ENCODE measurements at places on chromosomes 7 and 10.

GRCh38 chr10:68132391-68132790 is 23.1 kb downstream of the MYPN start:
- peak; percentile 13 for DNase-seq

DNA sequence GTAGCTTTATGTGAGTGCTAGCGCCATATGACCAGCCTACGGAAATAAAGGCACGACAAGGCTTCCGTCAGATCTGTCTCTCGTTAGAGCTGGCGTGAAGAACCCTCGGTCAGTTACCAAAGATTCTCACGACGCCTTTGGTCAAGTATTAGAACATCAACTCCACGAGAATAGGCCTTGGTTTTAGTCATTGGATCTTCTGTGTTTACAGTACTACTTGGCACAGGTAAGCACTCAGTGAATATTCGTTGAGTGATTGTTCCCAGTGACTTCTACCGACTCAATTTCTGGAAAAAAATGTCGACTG is 316 bp downstream of the RBM48 start:
- no peak for DNase-seq

DNA sequence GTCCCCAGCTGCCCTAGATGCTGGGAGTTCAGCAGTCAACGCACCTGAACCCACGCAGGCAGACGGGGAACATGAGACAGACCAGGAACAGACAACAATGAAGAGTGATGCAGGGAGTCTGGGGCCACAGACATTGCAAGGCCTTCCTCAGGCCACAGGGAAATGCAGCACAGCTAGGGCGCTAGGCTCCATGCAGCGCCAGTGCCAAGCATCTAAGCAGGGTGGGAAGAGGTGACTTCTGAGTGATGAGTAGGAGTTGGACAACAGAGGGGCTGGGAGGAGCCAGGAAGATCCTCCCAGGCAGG is 7.7 kb upstream of the RET start:
- DNase-seq, result no peak

- DNase-seq, result no peak
Measured at GRCh38 chr10:1048349-1048731, 579 bp downstream of the IDI1 start.

DNA sequence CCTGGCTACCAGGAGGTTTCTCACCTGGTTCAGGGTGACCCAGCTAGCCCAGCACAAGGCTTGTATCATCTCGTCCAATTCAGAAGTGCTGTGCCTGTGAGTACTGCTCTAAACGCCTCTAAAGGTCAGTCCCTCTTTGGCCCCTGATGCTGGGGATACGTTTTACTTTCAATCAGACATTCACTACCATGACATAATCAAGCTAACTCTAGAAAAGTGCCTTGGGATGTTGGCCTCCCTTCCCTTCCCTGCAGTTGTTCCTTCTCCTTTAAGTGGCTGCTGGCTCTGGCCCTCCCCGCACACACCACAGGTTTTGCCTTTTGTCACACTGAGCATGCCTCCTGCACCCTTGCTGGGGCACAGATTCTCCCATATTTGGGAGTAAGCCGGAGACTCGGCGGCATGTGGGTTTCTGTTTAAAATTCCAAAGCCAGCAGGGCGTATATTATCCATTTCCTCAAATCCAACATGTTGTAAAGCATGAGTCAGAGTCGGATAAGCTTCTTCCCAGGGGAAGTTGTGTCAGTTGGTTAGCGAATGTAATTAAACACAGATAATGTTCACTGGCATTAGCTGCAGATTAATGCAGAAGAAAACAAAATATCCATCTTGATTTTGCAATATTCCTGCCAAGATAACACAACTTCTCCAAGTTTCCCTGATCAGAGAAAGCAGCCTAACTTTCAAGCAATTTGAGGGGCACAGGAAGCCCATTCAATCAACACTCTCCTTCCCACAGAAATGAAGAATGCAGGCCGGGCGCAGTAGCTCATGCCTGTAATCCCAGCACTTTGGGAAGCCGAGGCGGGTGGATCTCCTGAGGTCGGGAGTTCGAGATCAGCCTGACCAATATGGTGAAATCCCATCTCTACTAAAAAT is 31.8 kb upstream of the VCL start:
- peak; percentile 100 for DNase-seq

GRCh38 chr7:107914831-107915230 is 23.8 kb downstream of the DLD start:
- no peak for DNase-seq

DNA sequence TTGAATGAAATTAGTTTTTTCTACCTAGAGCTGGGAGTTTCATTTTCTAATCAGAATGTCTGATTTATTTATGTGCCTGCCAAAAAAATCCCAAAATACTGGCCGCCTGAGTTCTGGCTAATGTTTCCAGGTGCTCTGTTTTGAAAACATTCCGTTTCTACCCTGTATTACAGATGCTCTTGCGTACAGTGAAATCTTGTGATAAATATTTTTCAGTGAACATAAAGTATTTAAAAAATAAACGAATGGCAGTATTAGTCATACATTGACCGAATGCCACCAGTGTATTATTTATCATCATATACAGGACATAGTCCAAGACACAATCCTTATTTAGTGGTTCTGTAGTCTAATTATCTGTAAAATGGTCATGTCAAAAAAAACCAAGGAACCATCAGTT is 102.8 kb downstream of the KAT6B start:
- peak; percentile 33 for DNase-seq

GRCh38 chr7:33503014-33503413 is 373.6 kb downstream of the BBS9 start:
- no peak for DNase-seq

GRCh38 chr10:42111076-42111475 is 527.3 kb downstream of the ZNF33B start:
- DNase-seq, result no peak

DNA sequence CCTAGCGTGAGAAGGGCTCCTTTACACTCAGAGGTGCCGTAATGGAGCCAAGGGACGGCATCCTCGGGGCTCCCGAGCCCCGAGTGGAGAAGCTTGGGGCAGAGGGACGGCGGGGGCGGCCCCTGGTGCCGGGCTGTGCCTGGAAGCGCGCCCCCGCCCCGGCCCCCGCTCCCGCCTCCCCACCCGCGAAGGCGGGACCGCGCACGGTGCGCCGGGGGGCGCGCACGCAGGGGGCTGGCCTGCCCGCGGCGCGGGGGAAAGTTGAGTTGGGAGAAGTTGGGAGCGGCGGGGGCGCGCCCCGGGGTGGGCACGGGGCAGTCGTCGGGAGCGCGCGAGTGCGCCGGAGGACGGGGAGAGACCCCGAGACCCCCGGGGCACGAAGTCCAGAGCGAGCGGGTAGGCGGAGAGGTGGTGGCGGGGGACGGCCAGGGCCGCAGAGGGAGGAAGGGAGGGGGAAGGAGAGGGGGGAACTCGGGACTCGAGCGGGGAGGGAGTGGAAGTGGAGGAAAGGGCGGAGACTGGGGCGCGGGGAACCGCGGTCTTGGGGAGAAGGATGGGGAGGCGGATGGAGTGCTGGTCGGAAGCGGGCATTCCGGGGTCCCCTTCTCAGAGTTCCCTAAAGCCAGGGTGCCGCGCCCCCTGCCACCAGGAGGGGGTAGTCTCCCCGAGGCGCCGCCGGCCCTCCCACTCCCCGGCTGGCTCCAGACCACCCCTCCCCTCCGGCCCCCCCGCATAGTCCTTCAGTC is at the start of gene SLC4A2:
TSS of gene SLC4A2 (plus strand) at position 223 of the 746 bp plus-strand sequence. CDS start 2,399 bp downstream, outside the sequence.
- DNase-seq, result peak; percentile 77

- peak; percentile 15 for DNase-seq
Measured at GRCh38 chr7:15087771-15088170, 185.2 kb upstream of the DGKB start.

- no peak for DNase-seq
Measured at GRCh38 chr7:145360511-145361100, 524.8 kb upstream of the TPK1 start.

DNA sequence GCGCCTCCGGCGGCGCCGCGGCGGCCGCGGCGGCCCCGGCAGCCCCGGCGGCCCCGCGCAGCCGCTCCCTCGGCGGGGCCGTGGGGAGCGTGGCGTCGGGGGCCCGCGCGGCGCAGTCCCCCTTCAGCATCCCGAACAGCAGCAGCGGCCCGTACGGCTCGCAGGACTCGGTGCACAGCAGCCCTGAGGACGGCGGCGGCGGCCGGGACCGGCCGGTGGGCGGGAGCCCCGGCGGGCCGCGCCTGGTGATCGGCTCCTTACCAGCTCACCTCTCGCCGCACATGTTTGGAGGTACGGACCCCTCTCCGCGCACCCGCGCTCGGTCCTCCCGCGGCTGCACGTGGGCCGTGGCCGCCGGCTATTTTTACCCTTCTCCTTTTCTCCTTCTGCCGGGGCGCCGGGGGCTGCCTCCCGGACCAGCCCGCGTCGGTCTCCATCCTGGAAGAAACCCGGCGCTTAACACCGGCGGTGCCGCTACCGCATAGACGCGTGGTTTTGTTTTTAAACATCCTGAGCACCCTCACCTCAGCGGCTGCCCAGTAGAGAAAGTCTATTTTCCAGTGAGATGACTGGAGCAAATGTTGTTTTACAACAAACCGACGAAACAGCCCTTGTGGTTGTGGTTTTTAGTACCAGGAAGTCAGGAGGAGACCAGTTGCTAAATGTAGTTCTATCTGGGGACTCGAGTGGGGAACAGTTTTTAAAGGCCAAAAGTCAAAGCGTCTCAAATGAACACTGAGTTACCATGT is 1.3 kb downstream of the ZNRF2 start:
- peak; percentile 32 for DNase-seq

DNA sequence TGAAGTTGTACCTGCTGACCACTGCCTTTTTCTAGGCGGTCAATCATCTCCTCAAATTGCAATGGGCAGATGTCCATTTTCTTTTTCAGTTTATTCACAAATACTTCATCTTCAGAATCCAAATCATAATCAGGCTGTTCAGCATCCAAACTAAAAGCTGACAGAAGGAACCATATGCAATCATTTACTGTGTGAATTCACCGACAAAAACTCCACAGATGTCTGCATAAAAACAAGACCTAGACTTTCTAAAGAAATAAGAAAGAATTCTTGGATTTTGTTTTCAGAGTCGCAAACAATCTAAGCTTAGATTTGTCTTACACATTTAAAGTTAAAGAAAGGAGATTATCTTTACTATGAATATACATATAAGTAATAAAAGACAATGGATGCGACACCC is 53.4 kb downstream of the EPC1 start:
- DNase-seq, result no peak

- no peak for DNase-seq
Measured at GRCh38 chr10:13037832-13038231, 36.3 kb upstream of the CCDC3 start.

DNA sequence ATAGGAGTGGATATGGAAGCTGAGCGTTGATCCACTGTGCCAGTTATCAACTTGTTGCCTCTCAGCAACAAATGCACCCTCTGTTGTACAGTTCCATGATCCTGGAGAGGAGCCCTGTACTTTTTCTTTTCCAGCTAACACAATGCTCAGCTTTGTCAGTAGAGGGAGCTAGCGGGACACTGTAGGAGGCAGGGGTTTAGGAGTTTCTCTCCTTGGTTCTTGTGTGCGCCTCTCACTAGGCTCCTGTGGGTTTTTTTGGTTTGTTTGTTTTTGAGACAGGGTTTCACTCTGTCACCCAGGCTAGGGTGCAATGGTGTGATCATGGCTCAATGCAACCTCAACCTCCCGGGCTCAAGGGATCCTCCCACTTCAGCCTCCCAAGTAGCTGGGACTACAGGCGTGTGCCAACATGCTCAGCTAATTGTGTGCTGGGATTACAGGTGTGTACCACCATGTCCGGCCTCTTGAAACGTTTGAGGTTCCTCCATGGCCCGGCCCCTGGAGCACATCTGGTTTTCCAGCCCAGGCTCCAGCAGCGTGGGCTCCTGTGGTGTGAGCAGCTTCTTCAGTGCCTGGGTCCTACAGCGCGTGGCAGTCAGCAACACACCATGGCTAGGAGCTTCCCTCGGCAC is 12.0 kb upstream of the MARVELD1 start:
- DNase-seq, result peak; percentile 69

DNA sequence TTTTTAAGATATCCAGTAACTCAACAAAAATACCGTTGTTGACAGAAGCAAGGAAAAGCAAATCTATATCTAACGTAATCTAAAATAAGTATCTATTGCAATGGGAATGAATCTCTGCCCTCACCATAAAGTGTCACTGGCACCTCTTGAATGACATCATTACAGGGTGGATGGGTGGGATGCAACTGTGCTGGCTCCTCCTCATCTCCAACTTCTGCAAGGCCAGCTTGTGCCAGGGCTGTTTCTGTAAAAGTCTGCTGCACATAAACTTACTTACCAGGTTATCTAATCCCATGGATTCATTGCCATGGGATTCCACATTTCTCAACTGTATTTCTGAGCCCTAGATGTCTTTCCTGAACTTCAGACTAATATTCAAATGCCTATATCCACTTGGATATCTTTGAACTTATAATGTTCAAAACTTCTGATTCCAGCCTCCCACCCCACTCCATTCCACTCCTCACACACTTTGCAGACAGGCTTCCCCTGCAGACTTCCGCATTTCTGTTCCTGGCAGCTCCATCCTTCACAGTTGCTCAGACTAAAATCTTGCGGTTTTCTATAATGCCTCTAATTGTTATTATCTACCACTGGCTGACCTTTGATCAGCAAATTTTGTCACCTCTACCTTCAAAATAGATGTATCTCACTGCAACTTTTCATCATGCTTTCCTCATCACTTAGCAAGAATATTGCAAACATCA is 10.7 kb downstream of the FGL2 start:
- DNase-seq, result no peak

- DNase-seq, result peak; percentile 28
Measured at GRCh38 chr10:114100848-114101741, 57.4 kb downstream of the ADRB1 start.

DNA sequence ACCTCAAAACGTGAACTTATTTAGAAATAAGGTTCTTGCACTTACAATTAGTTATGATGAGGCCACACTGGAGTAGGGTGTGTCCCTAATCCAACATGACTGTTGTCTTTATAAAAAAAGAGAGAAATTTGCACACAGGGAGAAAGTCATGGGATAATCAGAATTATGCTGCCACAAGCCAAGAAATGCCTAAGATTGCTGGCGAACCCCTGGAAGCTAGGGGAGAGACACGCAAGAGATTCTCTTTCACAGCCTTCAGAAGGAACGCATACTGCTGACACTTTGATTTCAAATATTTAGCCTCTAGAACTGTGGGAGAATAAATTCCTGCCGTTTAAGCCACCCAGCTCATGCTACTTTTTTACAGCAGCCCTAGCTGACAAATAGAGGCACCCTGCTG is 138.3 kb downstream of the CCDC71L start:
- DNase-seq, result no peak

DNA sequence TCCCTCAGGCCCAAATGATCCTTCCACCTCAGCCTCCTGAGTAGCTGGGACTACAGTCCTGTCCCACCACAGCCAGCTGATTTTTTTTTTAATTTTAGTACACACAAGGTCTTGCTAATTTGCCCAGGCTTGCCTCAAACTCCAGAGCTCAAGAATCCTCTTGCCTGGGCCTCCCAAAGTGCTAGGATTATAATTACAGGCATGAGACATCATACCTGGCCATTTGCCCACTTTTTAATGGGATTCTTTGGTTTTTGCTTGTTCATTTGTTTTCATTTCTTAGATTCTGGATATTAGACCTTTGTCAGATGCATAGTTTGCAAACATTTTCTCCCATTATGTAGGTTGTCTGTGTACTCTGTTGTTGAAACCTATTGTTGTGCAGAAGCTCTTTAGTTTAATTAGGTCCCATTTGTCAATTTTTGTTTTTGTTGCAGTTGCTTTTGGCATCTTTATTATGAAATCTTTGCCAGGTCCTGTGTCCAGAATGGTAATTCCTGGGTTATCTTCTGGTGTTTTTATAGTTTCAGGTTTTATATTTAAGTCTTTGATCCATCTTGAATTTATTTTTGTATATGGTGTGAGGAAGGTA is 95.2 kb downstream of the GLCCI1 start:
- peak; percentile 46 for DNase-seq

- DNase-seq, result no peak
Measured at GRCh38 chr10:16699435-16700057, 117.7 kb downstream of the RSU1 start.

- no peak for DNase-seq
Measured at GRCh38 chr10:117457071-117457810, 82.0 kb upstream of the PDZD8 start.
